ENCODE measurements at places on chromosomes 1 and 21.

DNA sequence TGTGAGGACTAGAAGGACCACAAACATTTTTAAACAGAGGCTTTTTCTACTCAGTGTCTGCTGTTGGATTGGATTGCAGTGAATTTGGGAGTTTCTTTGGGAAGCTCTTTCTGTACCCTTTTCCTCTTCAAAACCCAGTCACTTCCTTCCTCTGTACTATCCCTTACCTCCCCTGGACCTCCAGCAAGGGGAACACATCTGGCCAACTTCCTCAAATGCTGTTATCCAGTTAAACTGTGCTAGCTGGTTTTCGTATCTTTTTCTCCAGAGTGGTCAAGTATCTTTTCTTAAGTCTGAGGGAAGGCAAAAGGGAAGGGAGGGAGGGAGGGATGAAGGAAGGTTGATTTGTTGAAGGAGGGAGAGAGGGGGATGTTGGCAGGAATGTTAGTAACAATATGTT is 99.2 kb upstream of the TNR start:
- no peak for DNase-seq

- DNase-seq = no peak
Measured at GRCh38 chr1:16111771-16112595, 38.5 kb upstream of the FAM131C start.

- DNase-seq = peak; percentile 5
Measured at GRCh38 chr1:31064718-31065309, 703 bp downstream of the PUM1 start.

GRCh38 chr1:6603238-6603914 is 707 bp upstream of the KLHL21 start:
- peak; percentile 69 for DNase-seq

DNA sequence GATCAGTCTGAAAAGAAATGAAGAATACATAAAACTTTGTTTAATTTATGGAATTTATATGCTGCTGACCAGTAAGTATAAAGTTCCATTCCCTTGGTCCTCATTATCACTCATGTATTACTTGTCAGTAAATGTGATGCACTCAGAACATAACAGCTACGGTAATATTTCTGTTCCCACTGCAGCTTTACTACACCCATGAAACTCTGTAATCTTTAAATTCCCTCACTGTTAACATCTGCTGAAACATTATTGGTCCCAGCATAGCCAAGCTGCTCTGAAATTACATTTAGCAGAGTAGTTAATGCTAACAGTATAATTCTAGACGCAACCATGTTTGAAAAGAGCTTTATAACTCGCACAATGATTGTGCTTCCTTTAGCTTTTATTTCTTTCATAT is 238.4 kb downstream of the GPATCH2 start:
- no peak for DNase-seq

DNA sequence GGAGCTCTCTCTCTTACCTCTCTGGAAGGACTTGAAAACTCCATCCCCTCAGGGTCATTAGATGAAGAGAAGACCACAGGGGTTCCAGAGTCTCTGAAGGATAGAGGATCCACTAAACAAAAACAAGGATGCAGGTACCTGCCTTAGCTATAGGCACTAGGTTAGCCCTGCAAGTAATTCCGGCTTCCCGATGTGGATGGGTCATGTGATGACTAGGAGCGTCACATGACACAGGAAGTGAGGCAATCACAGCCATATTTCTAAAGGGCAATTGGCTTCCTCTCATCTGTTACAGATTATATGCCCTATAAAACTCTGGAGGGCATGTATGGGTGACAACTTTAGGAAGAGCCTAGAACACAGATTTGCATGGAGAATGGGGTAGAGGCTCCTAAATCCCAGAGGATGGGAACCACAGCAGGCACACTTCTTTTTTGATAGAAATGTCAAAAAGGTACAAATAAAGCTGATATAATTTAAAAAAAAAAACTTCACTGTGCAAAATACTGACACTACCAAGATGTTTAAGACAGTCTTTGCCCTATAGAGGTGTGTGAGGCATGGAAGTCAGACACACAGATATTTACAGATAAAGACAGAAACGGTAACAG is 14.1 kb downstream of the ENTREP3 start:
- peak; percentile 66 for DNase-seq

DNA sequence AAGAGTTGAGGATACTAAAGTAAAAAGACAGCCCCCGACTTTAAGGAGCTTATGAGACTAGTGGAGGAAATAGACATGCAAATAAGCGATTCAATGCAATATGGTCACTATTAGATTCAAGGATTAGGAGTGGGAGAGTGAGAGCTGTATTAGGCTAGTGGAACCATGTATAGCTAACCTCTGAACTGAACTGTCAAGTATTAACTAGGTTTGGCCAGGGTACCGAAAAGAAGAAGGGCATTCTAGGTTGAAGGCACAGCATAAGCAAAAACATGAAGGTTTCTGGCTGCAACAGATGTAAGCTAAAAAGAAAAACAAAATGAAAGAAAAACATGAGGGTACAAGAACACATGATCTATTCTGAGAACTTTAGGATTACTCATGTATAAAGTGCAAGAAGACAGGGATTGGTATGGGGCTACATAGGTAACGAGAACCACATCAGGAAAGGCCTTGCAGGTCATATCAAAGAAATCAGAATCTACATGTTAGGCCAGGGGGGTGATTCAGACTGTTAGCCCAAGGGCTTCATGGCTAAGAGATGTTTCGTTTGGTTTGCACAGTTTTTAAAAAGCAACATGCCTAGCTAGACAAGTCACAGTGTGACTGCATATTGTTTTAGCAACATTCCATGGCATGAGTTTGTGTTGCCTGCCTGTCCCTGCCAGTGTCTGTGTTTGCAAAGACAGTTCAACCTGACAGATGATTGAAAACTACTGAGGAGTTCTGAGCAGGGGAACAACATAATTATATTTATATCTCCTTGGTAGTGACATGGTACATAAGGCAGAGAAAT is 54.4 kb upstream of the HAO2 start:
- no peak for DNase-seq

DNA sequence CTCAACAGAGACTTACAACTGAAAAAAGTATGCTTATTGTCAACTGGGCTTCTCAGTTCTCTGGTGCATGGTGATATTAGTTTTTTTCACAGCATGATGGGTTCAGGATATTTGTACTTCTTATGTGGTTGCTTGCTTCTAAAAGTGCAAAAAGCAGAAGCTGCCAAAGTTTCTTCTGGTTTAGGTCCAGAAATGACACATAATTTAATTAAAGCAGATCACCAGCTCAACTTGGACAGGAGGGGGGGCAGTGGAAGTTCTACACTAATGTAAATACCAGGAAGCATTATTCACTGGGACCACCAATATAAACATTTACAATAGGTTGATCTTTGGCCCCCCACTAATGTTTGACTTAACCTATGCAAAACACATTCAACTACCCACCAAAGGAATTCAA is 354.8 kb upstream of the BRINP3 start:
- no peak for DNase-seq

GRCh38 chr1:89873288-89873687 is 52.5 kb downstream of the LRRC8D start:
- DNase-seq = no peak

DNA sequence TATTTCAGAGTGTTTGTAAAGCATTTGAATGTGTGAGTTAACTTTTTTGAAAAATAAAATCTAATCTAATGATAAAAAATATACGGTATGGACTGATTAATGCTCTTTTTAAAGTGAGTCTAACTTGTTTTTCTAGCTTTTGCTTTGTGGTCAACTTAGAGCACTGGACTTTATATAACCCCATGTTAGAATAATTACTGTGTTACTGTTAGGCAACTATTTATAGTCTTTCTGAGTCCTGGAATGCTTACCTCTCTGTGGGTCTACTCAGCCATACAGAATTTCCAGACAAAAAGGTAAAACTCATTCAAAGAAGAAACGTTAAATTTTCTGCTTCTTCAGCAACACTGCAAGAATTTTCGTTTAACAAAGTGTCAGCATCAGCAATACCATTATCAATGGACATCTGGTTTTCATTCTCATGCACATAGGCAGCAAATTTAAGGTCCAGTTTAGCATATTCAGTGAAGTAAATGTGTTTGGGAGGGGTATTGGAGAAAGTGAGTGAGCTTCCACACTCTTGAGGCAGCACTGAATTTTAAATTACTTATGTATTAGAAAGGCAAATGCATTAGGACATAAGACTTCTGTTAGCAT is 664.7 kb upstream of the NEGR1 start:
- no peak for DNase-seq

DNA sequence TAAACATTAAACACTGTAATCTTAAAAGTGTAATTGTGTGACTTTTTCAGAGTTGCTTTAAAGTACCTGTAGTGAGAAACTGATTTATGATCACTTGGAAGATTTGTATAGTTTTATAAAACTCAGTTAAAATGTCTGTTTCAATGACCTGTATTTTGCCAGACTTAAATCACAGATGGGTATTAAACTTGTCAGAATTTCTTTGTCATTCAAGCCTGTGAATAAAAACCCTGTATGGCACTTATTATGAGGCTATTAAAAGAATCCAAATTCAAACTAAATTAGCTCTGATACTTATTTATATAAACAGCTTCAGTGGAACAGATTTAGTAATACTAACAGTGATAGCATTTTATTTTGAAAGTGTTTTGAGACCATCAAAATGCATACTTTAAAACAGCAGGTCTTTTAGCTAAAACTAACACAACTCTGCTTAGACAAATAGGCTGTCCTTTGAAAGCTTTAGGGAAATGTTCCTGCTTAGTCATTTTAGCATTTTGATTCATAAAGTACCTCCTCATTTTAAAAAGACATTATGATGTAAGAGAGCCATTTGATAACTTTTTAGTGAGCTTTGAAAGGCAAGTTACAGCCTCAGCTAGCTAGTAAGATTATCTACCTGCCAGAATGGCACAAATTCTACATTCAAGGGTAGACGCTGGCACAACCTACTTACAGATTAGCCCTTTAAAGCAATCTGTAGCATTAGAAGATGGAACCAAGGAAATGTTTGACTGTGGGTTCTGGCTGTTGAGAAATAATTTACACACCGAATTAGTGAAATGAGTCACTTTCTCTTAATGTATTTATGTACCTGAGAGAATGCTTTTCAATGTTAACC is 9.4 kb downstream of the SOD1 start:
- no peak for DNase-seq

- no peak for DNase-seq
Measured at GRCh38 chr1:111846842-111847241, 91.1 kb downstream of the DDX20 start.

- DNase-seq = no peak
Measured at GRCh38 chr1:176110203-176110602, 96.9 kb downstream of the COP1 start.

DNA sequence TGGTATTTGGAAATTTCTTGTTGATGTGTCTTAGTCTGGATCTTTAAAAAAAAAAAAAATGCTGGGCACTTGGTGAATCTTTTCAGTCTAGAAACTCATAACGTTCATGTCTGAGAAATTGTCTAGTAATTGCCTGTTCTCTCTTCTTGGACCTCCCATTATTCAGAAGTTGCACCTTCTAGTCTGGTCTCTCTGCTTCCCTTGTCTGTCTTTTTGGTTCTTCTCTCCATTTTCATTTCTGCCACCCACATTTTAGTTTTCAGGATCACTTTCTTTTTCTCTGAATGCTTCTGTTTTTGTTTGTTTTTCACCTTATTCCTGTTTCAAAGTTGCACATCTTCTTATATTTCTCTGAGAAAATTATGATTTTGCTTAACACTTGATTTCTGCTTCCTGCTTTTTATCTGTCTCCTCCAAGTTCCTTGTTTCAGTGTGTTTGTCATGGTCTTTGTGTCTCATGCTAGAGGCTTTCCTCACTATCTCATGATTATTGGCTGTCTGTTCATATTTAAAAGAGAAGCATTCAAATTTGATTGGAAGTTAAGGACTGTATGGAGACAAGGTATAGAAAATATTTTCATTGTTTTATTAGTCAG is 21.3 kb downstream of the BACE2 start:
- DNase-seq = no peak

DNA sequence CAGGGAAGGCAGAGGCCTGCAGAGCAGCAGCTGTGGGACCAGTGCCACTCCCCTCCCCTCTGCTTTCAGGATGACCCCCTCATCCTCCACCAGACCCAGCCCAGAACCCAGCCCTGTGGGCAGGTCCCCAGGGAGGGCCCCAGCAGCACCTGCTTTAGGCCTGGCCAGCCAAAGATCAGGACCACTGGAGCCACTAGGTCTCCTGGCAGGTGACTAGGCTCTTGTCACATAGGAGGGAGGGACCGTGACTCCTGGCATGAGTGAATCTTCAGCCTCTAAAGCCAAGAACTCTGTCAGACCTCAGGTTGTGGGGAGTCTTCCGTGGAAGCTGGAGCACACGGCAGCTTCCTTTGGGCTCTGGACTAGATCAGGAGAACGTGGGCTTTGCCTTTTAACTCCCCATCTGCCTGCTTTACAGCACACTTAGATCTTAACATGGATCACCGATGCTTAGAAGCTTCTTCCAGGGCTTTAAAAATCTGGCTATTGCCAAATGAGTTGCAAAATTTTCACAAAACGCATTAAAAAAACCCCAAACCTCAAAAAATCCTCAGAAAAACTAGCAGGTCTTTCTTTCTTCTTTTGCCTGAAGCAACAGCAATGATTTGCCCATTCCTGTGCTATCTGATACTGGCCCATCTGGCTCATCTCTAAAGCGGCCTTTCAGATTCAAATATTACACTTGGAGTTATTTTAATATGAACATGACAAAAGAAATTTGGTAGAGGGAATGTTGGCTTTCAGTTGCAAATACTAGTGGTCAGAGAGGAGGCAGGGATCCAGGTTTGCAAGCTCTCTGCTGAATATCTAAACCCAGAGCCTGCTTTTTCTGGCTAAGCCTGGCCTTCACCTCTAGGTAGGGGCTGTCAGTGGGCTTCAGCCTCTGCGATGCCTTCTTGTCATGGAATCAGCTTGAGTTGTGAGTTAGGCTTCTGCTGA is 235.2 kb downstream of the SDCCAG8 start:
- no peak for DNase-seq

DNA sequence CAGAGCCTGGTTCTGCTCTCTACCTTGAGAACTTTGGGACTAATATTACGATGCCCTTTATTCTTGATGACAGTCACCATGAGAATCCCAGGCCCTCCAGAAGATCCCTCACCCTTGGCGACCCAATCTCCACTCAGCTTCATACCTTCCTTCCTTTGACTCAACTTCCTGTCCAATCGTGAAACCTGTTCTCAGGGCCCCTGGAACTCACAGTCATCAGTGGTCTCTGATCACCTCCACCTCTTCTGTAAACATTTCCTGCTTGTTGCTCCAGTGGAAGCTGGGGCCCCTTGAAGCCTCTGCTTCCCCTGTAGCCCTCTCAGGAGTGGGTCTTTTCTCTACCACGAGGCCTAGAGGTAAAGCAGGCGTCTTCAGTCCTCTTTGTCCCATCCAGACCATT is 79.1 kb downstream of the MRPS6 start:
- no peak for DNase-seq

GRCh38 chr1:77282866-77283539 is 1.2 kb downstream of the AK5 start:
- no peak for DNase-seq

DNA sequence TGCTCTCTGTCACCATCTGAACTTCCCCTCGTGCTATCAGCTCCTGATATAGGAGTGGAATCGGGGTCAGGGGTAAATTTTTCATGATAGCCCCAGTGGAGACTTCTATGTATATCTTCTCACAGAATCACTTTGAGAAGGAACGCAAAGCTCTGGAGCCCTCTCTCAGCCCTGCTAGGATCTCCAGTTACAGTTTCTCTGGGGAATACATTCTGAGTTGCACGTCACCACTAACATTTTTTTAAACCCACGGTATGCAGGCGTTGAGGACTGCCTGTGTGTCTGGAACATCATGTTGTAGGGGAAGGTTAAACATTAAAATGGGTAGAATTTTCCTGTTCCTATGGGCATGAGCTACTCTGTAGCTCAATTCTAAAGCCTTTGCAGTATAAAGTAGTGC is 116.4 kb upstream of the FAM78B start:
- DNase-seq = no peak

- DNase-seq = peak; percentile 21
Measured at GRCh38 chr1:39886757-39887231, 3.5 kb upstream of the TRIT1 start.

Data from fibroblast of the conjunctiva (primary cell).